ENCODE measurements at places on chromosomes 2 and 18.

DNA sequence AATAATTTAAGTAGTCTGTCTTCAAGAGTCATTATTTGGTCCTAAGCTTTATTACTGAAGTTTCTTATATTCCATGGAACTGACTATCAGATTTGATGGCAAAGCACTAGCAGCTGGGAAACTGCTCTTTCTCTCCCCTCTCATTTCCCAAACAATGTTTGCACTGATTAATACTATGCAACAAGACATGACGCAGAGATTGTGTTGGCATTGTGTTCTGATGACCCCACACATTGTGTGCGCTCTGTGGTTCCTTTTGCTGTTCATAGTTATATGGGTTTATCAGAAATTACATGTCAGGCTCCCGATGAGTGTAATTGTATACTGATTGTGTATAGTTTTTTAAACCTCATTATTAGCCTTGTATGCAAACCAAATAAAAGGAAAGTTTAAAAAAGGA is 331.6 kb upstream of the FANCL start:
- DNase-seq = no peak

DNA sequence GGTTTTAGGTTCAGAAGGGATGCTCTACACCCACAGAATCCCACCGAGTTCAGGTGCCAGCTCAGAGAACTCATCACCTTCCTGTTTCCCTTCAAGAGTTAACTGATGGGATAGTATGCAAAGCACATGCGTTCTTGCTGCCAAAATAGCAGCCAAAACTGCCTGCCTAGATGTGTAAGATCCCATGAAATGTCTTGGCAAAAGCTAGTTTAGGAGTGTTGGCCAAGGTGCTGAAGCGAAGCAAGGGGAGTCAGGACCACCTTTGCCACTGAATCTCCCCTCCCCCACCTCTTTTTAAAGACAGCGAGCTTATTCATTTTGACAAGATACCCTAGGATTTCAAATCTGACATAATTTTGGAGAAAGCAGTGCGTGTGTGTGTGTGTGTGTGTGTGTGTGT is 2.1 kb downstream of the DOCK10 start:
- DNase-seq = no peak

- no peak for DNase-seq
Observed at GRCh38 chr2:121345887-121346286, 60.9 kb upstream of the TFCP2L1 start.

- no peak for DNase-seq
Observed at GRCh38 chr18:47993409-47993808, 63.0 kb upstream of the SMAD2 start.

DNA sequence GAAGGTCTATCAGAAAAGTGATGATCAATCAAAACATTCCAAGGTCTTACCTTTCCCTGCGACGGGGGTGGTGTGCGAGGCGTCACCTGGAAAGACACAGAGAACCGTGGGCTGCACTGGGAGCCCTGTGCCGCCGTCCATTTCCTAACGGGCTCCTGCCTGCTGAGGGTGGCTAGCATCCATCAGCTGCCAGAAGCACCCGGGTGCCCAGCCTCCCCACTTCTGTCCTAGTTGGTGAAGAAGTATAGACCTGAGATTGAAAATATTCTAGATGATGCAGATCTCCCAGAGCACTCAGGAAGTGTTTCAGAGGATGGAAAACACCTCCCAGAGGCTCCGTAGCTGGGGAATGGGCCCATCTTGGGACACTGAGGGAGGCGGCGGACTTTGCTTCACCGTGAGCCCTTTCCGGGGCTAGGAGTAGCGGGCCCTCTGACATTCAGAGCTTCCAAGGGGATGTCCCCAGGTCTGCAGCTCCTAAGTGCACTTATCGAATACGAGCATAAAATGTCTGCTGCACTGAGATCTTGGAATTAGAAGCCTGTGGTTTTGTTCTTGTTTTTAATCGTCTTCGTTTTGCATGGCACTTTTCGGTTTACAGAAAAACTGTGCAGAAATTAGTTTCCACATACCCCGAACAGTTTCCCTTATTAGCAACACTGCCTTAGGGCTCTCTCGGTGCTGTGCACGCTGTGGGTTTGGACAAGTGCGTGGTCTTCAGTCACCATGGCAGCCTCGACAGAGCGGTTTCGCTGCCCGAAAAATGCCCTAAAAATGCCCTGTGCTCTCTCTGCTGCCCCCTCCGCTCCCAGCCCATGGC is 143.5 kb downstream of the MBP start:
- no peak for DNase-seq

- no peak for DNase-seq
Observed at GRCh38 chr2:219285373-219285735, 6.2 kb downstream of the DNAJB2 start.

DNA sequence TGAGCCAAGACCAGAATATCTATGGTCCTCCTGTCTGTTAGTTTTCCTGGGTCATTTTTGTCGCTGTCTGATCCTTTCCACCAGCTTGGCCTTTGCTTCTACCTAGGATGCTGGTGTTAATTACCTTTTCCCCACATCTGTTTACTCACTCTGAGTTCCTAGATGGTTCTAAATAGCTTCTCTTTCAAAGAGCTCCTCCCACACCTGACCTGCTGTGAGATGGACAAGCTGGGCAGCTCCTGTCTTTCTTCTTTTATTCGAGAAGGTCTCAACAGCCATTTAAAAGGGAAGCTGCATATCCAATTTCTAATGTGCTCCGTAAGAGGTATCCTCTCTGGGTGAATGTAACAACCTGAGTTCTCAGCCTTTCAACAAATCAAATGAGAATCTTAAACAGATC is 156.2 kb downstream of the HRH4 start:
- DNase-seq = no peak

DNA sequence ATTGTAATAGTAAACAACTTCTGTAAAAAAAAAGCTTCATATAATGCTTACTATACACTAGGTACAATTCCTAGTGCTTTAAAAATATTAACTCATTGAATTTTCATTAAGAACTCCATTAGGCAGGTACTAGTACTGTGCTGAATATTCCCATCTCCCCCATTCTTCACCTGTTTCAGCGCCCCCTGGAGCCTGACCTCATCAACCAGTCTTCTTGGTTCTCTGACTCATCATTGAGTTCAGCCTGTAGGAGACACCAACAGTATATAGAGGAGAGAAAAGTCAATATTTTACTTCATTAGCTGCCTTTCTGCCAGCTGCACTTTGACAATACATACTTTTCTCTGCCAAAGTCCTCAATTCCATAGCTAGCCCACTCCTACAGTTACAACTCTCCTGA is 1009.9 kb upstream of the KLHL29 start:
- no peak for DNase-seq

- DNase-seq = no peak
Observed at GRCh38 chr18:22831441-22831904, 101.7 kb upstream of the RBBP8 start.

DNA sequence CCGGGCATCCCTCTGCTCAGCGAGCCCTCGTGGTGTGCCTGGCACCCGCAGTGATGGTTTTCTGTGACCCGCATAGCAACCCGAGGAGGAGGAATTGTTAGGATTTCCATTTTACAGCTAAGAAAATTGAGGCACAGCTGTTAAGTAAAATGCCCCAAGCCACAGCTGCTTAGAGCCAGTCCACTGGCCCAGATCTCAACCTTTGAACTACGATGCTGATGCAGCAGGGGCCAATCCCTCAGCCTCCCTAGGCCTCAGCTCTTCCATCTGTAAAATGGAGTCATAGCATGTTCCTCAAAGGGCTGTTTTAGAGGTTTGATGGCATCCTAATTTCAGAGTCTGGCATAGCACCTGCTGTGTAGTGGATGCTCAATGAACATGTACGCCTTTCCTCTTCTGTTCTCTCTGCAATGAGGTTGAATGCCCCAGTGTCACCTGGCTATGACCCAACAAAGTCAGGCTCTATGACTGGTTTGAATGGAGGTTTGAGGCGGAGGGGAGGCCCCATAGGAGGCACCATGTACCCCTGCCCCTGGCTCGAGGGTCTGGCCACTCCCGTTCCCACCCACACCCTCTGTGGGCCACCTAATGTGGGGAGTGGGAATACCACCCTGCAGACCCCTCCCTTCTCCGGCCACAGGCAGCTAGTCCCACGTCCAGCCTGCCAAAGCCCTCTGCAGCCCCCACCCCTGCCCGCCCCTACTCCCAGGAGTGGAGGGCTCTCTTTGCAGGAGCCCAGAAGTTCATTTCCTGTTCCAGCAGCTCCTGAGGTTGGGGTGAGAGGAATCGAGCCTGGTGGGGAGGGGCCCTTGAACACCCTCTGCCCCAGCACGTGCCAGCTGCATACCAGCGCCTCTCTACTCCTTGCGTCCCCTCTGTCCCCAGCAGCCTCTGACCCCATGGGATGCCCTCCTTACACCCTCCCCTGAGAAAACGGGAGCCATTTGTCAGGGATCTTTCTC is 31.0 kb downstream of the INHBB start:
- DNase-seq = no peak

- DNase-seq = no peak
Observed at GRCh38 chr2:167652401-167652800, 595.0 kb downstream of the STK39 start.

- DNase-seq = no peak
Observed at GRCh38 chr18:30034818-30035217, 1007.7 kb downstream of the DSC3 start.

DNA sequence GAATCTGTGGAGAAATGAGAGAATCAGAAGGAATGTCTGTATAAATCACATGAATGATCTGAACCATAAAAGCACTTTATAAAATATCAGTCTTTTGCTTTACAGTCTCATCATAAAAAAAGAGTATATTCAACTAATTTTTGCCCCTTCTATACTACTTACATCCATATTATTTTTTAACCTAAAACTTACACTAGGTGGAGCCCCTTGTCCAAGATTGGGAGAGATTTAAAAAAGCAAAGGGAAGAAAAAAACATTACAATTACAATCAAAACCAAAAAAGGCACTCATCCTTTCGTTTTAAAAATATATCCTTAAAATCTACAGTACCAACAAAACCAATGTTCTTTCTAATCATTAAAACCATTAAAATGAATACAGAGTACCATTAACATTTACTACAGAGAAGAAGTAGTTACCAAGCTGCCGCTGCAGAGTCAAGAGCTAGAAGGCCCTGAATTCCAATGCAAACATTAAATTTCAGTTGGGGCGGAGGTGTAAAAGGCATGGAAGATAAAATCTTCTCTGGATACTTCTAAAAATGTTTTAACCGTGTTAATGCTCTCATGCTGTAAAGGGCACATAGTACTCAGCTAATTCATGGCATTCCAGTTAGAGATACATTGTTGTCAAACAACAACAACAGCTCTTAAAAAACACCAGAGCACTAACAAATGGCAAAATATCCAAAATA is 56.7 kb upstream of the EPB41L3 start:
- no peak for DNase-seq

DNA sequence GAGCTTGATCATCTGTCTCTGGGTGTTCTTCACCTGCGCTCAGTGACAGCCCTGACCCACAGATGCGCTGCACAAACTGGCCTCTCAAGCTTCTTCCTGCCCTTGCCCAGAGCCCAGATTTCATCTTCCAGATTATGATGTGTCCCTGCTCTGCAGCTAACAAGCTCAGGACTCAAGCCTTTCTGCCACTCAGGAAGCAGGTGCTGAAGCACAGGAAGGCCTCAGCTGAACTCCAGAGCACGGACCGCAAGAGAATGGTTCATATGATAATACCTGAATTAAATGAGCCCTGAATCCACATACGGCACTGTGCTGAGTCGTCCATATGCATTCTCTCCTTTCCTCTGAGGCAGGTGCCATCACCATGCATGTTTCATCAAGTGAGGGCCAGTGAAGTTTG is 3.8 kb downstream of the CD207 start:
- no peak for DNase-seq

DNA sequence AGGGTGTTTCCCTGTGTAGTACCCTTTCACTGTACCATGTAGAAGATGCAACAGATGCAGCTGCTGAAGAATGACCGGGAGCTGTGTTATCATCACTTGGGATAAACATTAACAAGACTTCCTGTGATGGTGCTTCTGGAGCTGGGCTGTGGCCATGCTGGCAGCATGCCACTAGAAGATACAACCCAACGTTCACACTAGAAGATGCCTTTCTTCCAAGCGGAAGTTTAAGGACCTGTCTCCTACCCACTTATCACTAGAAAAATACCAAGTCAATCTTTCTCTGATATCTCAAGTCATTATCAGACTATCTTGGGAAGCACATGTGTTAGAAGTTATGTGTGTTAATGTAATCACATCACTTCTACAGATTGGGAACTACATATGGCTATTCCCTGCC is 953.5 kb downstream of the CNTNAP5 start:
- DNase-seq = no peak

All from GM04504 (cell line).